Activated CD8-positive, alpha-beta memory T cell treated with anti-CD3 and anti-CD28 coated beads, Interleukin-2, amount 10 ng/mL, durations not matched to agents 7 days and 5 days (primary cell): ENCODE measurements at places on chromosomes 5 and 9. TPM values are rescaled to one million over a fixed set of nuclear protein-coding genes. Genes with fewer than 3 reads are reported as not detected.

GRCh38 chr5:110269478-110270142 lies 456.9 kb downstream of the TMEM232 start:
- no peak for DNase-seq

GRCh38 chr9:23635276-23635675 lies 190.8 kb downstream of the ELAVL2 start:
- DNase-seq = no peak

DNA sequence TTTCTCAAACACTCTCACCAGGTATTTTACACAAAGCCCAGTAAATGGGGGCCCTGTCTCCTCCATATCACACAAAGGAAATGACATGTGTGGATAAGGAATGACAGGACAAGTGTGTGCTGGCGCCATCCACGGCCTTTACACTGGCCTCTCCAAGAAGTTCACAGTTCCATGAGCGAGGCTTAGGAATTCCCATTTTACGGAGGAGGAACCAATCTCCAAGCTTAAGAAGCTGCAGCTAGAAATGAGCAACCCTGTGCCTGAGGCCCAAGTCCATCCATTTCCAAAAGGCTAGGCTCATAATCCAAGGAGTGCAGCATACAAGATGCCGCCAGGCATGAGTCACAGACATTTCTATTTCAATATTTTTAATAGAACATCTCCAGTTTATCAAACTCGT lies 203.4 kb downstream of the AUH start:
- no peak for DNase-seq

- DNase-seq = no peak
Measured at GRCh38 chr9:127424676-127424999, 456 bp downstream of the ZNF79 start.

- no peak for DNase-seq
Measured at GRCh38 chr5:62308439-62308838, 2.4 kb downstream of the KIF2A start.

GRCh38 chr5:159581502-159582249 lies 251.4 kb upstream of the IL12B start:
- DNase-seq = no peak

- no peak for DNase-seq
Measured at GRCh38 chr9:4760122-4760521, 19.1 kb upstream of the AK3 start.

- no peak for DNase-seq
Measured at GRCh38 chr5:154514331-154514730, 36.3 kb upstream of the HAND1 start.

Gene TMEM252
- not detected for total RNA-seq

Gene ADAMTS12
- total RNA-seq = not detected
